ENCODE measurements at places on chromosomes 13 and 19. TPM values are rescaled to one million over a fixed set of nuclear protein-coding genes. Genes with fewer than 3 reads are reported as not detected.

The KLK3 gene
- not detected for total RNA-seq

- DNase-seq = no peak
- no peak overlapping the region for H3K27ac ChIP-seq
- H3K4me1 ChIP-seq = no peaks in the 10 kb centered on the region
- H3K27me3 ChIP-seq = no peaks in the 10 kb centered on the region
- H3K4me3 ChIP-seq = no peak overlapping the region
These were observed 19.2 kb upstream of the ZC3H13 start for GRCh38 chr13:46071590-46072249.

DNA sequence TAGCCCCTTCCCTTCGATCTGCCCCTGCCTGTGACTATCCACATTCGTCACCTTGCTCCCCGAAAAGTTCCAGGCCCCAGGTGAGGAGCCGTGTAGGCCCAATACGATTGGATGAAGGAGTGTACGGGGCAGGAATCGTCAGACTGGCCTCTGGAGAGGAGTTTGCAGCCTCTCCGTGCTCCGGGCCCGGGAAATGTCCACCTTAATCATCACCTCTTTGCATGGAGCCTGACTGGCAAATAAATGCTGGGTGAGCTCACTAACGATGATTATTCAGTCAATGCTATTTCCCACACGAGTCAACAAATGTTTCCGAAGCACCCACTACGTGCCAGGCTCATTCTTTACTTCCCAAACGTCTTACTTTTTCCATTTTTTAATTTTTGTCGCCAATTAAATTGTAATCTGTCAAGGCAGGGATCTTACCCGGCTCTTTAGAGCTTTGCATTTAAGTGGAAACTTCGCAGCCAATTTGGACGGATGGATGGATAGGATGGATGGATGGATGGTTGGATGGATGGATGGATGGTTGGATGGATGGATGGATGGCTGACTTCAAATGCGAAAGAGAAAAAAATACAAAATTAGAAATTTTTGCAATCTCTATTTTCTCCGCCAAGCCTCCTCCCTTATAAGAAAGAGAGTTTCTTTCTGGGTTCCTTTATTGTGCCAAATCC lies 45.8 kb downstream of the TGDS start:
- H3K27me3 ChIP-seq = no peaks in the 10 kb centered on the region
- H3K36me3 ChIP-seq = no peaks in the 10 kb centered on the region
- H3K4me3 ChIP-seq = peak overlapping the region; percentile 83
- H3K4me1 ChIP-seq = peaks cover 10% of the 10 kb centered on the region
- DNase-seq = peak; percentile 80
- H3K27ac ChIP-seq = peak overlapping the region; percentile 87

The FAM124A gene
- not detected for total RNA-seq

- H3K4me1 ChIP-seq = peaks cover 35% of the 10 kb centered on the region
- H3K36me3 ChIP-seq = no peaks in the 10 kb centered on the region
- H3K27ac ChIP-seq = no peak overlapping the region
- H3K27me3 ChIP-seq = no peaks in the 10 kb centered on the region
- DNase-seq = peak; percentile 55
These were observed 118.3 kb upstream of the RNF113B start for GRCh38 chr13:98295371-98295770.

DNA sequence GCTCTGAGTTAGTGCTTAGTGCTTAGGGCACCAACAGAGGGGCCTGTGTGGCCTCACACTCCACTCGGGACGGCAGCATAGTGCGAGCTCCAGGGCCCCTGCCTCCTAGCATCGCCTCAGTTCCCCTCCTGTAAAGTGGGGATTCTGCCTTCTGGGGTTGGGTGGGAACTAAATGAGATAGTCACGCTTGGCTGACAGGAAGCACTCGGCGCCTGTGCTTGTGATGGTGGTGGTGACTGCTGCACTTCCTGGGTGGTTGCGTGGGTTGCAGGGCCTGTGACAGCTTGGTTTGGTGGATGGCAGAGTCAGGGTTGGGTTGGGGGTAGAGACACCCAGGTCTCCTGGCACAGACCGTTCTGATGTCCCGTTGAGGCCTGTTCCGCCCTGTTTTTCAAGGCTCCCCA lies 7.7 kb downstream of the PLEKHF1 start:
- H3K4me1 ChIP-seq = no peaks in the 10 kb centered on the region
- no peak overlapping the region for H3K4me3 ChIP-seq
- DNase-seq = no peak
- H3K27ac ChIP-seq = no peak overlapping the region
- no peaks in the 10 kb centered on the region for H3K36me3 ChIP-seq

- peak; percentile 81 for DNase-seq
- H3K36me3 ChIP-seq = peaks cover 3% of the 10 kb centered on the region
- peak overlapping the region; percentile 46 for H3K4me3 ChIP-seq
- H3K27me3 ChIP-seq = no peaks in the 10 kb centered on the region
These were observed 16.2 kb downstream of the CCDC97 start for GRCh38 chr19:41325947-41326706.

- H3K4me3 ChIP-seq = no peak overlapping the region
- no peak for DNase-seq
- no peaks in the 10 kb centered on the region for H3K36me3 ChIP-seq
- H3K27me3 ChIP-seq = no peaks in the 10 kb centered on the region
These were observed 283.2 kb upstream of the ARGLU1 start for GRCh38 chr13:106850973-106851650.

DNA sequence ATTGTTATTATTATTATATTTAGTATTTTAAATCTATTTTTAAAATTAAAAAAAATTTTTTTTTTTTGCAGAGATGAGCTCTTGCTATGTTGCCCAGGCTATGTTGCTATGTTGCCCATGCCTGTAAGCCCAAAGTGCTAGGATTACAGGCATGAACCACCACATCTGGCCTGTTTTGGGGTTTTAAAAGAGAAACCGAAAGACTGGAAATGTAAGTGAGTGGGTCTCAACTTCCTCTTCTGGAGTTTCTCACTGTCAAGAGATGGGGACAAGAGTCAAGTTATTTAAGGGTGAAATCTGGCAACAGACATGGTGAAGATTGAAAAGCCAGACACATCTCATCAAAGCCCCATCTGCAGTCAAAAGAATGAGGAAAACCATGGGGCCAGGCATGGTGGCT lies 4.2 kb upstream of the OR7G3 start:
- no peaks in the 10 kb centered on the region for H3K4me1 ChIP-seq
- no peak overlapping the region for H3K27ac ChIP-seq
- DNase-seq = no peak
- H3K4me3 ChIP-seq = no peak overlapping the region
- no peaks in the 10 kb centered on the region for H3K36me3 ChIP-seq

DNA sequence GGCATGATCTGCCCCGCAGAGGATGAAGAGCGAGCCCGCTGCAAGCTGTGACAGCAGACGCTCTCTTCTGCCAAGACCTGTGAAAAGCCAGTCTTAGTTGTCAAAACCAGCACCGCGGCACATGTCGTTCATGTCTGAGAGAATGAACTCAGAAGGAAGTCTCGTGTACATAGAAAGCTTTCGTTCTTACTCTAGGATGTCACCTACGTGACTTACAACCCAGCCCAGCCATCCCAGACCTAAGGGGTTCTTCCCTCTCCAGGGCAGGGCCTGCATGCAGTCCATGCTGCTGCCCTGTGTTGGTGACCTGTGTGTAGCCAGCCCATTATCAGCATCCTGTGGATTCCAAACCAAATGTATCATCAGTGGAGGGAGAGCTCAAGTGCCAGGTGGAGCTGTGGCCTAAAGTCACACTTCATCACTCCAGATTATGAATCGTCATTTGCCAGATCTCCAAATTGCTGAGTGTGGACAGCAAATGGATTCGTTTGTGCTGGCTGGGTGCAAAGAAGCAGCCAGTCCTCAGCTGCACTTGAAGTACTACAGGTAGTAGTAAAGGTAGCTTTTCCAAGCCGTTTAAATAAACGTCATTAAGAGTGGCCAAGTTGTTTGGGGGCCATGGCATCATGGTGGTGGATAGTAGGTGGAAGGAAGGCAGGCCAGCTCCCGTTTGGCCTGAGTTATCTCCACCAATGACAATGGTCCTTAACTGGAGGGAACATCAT lies 73.9 kb upstream of the GPR183 start:
- H3K4me3 ChIP-seq = no peak overlapping the region
- H3K27ac ChIP-seq = no peak overlapping the region
- H3K36me3 ChIP-seq = no peaks in the 10 kb centered on the region
- no peaks in the 10 kb centered on the region for H3K4me1 ChIP-seq
- DNase-seq = no peak

DNA sequence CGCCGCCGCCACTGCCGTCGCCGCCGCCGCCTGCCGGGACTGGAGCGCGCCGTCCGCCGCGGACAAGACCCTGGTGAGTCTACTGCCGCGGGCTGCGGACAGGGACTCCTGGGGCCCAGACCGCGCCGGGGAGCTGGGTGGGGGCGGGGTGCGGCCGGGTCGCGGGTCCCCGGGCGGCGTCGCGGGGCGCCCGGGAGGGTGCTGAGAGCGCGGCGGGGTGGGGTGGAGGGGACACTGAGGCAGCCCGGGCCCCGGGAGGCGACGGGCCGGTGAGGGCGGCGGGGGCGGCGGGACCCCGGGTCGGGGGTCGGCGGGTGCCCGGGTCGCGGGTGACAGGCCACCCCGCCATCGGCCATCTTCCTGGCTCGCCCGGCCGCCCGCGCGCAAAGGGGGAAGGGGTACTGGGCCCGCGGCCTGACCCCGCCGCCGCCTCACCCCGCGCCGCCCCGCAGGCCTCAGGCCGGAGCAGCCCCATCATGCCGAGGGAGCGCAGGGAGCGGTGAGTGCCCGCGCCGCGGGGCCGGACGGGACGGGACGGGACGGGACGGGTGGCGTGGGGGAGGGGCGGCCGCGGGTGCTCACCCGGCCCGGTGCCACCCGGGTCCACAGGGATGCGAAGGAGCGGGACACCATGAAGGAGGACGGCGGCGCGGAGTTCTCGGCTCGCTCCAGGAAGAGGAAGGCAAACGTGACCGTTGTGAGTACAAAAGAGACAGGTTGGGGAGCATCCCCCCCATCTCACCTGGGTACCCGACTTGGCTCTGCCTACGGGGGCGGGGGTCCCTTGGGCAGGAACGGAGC lies 489 bp downstream of the CCNE1 start:
- H3K4me1 ChIP-seq = no peaks in the 10 kb centered on the region
- peak overlapping the region; percentile 71 for H3K4me3 ChIP-seq
- no peaks in the 10 kb centered on the region for H3K27me3 ChIP-seq
- H3K36me3 ChIP-seq = no peaks in the 10 kb centered on the region
- DNase-seq = peak; percentile 38

DNA sequence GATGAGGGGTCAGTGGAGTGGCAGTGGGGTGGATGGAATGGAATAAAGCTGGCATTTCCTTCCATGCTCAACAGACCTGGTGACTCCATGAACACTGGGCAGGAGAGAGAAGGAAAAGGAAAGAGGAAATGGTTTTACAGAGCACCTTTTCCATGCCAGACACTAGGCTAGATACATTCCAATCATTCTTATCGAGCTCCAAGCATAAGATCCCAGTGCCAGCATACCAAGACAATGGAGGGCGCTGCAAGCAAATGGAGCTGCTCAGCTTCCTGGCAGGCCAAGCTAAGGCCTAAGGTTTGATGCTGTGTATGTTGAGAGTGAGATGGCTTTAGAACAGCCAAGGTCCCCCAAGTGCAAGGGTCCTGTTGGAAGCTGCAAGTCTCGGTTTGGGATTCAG lies 113.2 kb downstream of the HSPH1 start:
- peaks cover 31% of the 10 kb centered on the region for H3K4me1 ChIP-seq
- no peak overlapping the region for H3K27ac ChIP-seq
- no peaks in the 10 kb centered on the region for H3K27me3 ChIP-seq

The ANKRD24 gene
- total RNA-seq = 3.3 TPM

- DNase-seq = no peak
- H3K27me3 ChIP-seq = no peaks in the 10 kb centered on the region
- no peaks in the 10 kb centered on the region for H3K36me3 ChIP-seq
- no peaks in the 10 kb centered on the region for H3K4me1 ChIP-seq
- no peak overlapping the region for H3K4me3 ChIP-seq
These were observed 7.5 kb upstream of the ZNF256 start for GRCh38 chr19:57954996-57955395.

The PLPP2 gene
- 1.4 TPM for total RNA-seq

GRCh38 chr13:29136341-29136740 lies 316.2 kb downstream of the MTUS2 start:
- H3K4me3 ChIP-seq = no peak overlapping the region
- H3K27ac ChIP-seq = no peak overlapping the region
- DNase-seq = no peak
- no peaks in the 10 kb centered on the region for H3K27me3 ChIP-seq

- no peaks in the 10 kb centered on the region for H3K4me1 ChIP-seq
- H3K36me3 ChIP-seq = no peaks in the 10 kb centered on the region
- no peak overlapping the region for H3K27ac ChIP-seq
- no peak for DNase-seq
These were observed 186.8 kb downstream of the PRR20E start for GRCh38 chr13:57353831-57354230.

DNA sequence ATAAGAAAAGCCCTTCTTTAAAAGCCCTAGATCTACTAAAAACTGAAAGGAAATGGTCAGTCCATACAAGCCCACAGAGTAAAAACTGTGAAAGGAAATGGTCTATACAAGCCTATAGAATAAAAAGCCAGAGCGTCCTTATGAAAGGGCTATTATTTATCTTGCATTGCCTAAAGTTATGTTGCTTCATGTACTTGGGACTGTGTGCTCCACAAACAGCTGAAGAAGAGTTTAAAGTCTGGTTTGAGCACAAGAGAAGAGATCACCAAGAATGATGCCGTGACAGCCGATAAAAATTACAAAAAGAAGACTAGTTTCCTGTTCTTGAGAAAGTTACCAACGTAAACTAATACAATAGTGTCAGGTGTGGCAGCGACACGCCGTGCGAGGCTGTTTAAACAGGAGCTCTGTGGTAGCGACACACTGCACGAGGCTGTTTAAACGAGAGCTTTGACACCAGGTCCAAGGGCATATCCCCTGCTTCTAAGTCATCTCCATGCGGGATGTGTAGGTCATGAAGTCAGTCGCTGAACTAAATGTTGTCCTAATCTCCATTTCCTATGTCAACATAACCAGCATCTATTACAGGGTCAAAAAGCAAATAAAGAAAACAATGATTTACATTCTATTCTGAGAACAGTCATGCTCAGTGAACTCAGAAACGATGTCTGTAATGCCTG lies 24.9 kb downstream of the PCID2 start:
- peaks cover 47% of the 10 kb centered on the region for H3K36me3 ChIP-seq
- DNase-seq = no peak
- peaks cover 25% of the 10 kb centered on the region for H3K4me1 ChIP-seq
- no peak overlapping the region for H3K4me3 ChIP-seq

The ADGRE3 gene
- total RNA-seq = not detected

DNA sequence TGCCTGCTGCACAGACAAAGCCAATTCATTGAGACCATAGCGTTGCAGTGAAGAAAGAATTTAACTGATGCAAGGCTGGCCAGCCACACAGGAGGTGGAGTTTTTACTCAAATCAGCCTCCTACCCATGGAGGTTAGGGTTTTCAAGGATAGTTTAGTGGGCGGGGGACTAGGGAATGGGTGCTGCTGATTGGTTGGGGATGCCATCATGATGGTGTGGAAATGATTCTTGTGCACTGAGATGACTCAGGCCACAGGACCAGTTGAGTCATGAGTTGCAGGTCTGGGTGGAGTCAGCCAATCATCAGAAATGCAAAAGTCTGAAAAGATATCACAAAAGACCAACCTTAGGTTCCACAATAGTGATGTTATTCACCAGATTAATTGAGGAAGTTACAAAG lies 359.6 kb downstream of the FOXO1 start:
- no peak overlapping the region for H3K27ac ChIP-seq
- H3K4me3 ChIP-seq = no peak overlapping the region
- H3K4me1 ChIP-seq = no peaks in the 10 kb centered on the region
- H3K27me3 ChIP-seq = no peaks in the 10 kb centered on the region

- no peak overlapping the region for H3K4me3 ChIP-seq
- peak; percentile 65 for DNase-seq
- peaks cover 7% of the 10 kb centered on the region for H3K4me1 ChIP-seq
- H3K27ac ChIP-seq = no peak overlapping the region
- no peaks in the 10 kb centered on the region for H3K27me3 ChIP-seq
These were observed 16.9 kb upstream of the CYP2S1 start for GRCh38 chr19:41175801-41176777.
